Placental pericyte (primary cell): ENCODE measurements at places on chromosomes 12 and 14. TPM values are rescaled to one million over a fixed set of nuclear protein-coding genes. Genes with fewer than 3 reads are reported as not detected.

MGAT4C gene
- total RNA-seq = under 0.01 TPM in 1 of 2 replicates, not detected in the other

SNRPF gene
- 4.6 and 7.4 TPM in 2 replicates for total RNA-seq

AICDA gene
- not detected in 2 replicates for total RNA-seq

TMEM63C gene
- total RNA-seq = under 0.01 TPM in 1 of 2 replicates, not detected in the other

INHBC gene
- total RNA-seq = not detected in 2 replicates

ACSM4 gene
- total RNA-seq = not detected in 2 replicates

EXOC5 gene
- 45.7 and 87.6 TPM in 2 replicates for total RNA-seq

PCK2 gene
- 10.3 and 48.8 TPM in 2 replicates for total RNA-seq

ADGRD1 gene
- total RNA-seq = 3.5 TPM in 1 of 2 replicates, not detected in the other

SCN8A gene
- 0.88 and 13.3 TPM in 2 replicates for total RNA-seq

MMP17 gene
- 12.7 and 21.2 TPM in 2 replicates for total RNA-seq

PRH1 gene
- total RNA-seq = 11.8 and 24.1 TPM in 2 replicates

RIMBP2 gene
- total RNA-seq = not detected in 2 replicates

RILPL1 gene
- total RNA-seq = 11.9 and 14.4 TPM in 2 replicates

TC2N gene
- total RNA-seq = under 0.01 and 0.14 TPM in 2 replicates
